ENCODE measurements at places on chromosomes 3 and 15.

DNA sequence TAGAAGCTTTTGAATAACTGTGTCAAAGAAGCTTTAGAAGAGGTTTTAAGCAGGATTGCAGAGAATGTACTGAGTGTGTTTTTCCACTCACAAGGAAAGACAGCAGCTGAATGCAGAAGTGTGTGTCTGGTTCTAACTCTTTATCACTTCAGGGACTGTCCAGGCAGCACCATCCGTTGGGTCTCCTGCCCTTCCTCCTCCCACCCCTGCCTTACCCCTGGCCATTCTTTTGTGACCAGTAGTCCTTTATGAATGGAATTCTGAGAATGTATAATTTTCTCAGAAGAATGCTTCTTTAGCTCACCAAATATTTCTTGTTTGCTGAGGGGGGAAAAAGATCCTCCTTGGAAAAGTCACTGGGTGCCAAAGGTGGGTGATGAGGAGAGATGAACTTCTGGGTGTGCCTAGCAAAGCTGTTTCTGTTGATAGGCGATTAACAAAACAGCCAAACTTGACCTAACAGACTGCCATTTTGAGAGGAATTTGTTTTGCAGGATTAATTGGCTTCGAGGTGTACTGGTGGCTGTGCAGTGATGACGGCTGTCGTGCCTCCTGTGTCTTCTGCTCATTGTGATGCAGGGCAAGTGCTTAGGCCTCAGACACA, 70.9 kb downstream of the IGF1R start:
- peak; percentile 57 for DNase-seq

- DNase-seq = no peak
Observed at GRCh38 chr3:67376416-67376815, 278.0 kb downstream of the SUCLG2 start.

GRCh38 chr3:73681610-73682009, 56.9 kb upstream of the PDZRN3 start:
- DNase-seq = no peak

DNA sequence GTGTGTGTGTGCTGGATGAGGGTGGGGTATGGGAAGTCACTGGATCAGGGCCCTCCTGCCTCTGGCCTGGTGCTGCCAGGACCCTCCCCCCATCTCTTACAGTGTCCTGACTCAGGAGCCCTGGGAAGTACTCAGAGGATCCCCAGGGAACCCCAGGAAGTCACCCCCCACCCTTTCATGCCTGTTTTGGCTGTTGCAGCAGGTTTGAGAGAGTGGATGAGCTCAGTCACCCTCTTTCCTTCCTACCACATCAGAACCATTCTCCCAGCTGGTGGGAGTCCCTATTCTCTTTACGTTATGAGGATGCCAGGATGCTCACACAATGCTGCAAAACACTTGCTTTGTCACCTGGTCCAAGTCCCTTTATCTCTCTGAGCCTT, 59.0 kb downstream of the BDH1 start:
- DNase-seq = no peak

GRCh38 chr3:23333633-23334032, 130.5 kb downstream of the UBE2E2 start:
- DNase-seq = no peak

- DNase-seq = no peak
Observed at GRCh38 chr3:184682671-184683070, 29.2 kb downstream of the MAGEF1 start.

DNA sequence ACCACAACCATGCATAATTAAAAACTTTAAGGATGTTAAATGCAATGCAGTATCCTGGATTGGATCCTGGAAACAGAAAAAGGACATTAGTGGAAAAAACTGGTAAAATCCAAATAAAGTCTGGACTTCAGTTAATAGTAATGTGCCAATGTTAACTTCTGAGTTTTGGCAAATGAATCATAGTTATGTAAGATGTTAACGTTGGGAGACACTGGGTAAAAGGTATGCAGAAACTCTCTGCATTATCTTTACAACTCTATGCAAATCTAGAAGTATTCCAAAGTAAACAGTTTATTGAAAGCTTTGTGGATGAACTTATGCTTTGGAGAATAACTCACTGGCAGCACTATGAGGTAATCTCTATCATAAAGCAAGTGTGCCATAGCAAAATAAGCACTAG, 357.4 kb downstream of the RORA start:
- peak; percentile 60 for DNase-seq

Measured in muscle of leg (tissue), 16 donors.